Stimulated activated CD4-positive, alpha-beta T cell treated with anti-CD3 and anti-CD28 coated beads, Interleukin-4, amount 100 ng/mL, for 24 hours (primary cell): ENCODE measurements at places on chromosomes 6 and 20.

- no peak for DNase-seq
Measured at GRCh38 chr6:21909321-21909720, 315.8 kb downstream of the SOX4 start.

DNA sequence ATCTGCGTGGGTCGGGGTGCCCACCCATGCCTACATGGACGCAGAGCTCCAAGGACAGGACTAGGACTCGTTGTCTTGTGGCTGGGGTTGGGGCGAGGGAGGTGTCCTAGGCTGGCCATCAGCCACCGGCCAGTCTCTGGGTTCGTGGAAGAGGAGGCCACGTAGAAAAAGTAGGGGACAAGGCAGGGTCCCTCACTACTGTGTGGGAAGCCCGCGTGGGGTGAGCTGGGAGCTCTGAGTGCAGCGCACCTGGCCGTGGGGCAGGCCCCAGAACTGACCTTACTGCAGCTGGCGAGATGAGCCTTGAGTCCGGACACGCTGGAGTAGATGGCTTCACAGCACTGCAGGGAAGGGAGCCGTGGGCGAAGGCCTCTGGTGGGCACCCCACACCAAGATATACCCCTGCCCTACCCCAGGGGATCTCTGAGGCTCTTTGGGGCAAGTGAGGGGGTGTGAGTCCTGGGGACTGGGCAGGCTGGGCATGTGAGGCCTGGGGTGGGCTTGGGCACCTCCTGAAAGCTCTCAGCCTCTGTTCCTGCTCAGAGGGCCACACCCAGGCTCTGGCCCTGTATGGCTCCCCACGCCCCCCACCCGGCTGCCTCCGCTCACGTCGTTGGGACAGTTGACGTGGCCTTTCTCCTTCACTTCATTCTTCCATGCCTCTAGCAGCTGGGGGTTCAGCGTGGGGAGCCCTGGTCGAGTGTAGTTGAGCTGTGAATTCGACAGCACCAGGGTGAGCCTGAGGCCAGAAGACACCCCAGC, 5.6 kb upstream of the UCKL1 start:
- DNase-seq: no peak

DNA sequence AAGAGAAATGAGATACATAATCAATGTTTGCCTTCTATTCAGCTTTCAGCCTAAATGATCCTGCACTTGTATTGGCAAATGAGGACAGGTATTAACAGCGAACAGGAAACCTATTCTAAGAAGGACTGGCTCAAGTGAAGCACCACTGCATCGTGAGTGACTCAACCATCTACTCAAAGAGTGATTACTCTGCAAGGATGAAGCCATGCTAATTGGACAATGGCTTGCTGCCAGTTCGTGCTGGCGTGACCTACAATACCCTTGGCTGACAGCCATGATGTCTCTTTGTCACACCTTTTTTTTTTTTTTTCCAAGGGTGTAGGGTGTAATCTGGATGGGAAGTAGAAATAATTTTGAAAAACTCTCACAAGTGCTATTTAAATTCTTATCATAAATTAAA, 104.9 kb downstream of the GJA10 start:
- DNase-seq: no peak

DNA sequence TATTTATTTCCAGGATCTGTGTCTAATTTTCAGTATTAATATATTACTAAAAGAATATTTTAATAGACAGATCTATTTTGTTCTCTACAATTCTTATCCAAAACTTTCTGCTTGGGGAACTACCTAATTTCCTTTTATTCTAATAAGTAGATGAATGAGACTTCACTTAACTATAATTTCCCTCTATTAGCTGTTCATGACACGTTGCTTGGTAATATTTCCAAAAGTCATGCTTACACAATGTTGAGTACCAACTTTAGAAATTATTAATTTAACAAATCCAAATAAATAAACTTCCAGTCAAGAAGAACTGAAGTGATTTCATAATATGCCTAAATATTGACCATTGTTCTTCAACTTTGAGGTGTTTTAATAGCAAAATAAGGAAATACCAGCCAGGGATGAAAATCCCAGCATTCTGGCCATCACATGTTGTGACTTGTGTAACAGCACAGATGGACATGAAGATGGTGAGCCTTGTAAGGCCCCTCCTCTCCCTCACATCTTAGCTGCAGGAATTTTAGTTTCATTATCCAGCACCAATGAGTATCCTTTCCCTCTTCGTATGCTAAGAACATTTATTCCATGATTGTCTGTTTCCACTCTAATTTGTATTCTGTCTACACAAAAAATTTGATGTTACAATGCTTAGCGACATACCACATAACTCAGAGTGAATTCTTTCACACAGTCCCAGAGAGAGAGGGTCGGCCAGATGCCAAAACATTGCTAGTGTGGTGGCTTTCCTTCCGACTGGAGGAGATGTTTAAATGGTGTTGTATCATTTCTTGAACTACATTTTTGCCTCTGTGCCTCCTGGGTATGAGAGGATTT, 137.5 kb downstream of the FOXA2 start:
- DNase-seq: no peak

GRCh38 chr20:5973172-5973571, 22.7 kb downstream of the MCM8 start:
- DNase-seq: no peak

DNA sequence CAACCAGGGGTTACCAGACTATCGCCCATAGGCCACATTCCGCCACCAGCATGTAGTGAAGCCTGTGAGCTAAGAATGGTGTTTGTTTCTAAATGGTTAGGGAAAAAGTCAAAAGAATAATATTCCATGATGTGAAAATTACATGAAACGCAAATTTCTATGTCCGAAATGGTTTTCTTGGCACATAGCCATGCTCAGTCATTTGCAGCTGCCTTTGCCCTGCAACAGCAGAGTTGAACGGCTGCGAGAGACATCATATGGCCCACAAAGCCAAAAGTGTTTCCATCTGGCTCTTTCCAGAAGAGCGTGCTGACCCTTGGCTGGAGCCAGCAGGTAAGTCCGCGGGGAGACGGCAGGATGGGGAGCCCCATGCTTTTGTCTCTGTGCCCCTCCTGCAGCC, 60.7 kb downstream of the FAM120B start:
- no peak for DNase-seq

DNA sequence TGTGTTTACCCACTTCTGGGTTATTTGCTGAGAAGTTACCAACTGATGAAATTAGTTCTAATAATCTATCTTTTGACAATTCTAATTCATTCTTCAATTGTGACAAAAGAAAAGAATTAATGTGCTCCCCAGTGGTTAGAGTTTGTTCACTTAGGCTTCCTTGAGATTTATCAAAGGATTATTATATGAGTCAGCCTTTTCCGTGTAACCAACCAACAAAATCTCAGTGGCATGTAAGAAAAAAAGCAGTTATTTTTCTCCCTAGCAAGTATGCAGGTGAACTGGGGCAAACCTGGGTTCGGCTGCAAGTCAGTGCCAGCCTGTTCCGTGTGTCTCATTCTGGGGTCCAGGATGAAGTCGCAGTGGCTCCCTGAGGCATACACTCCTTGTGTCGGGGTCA, 28.8 kb upstream of the HIVEP1 start:
- no peak for DNase-seq

GRCh38 chr20:32674362-32674789, 635 bp upstream of the C20orf203 start:
- peak; percentile 74 for DNase-seq

- DNase-seq: peak; percentile 62
Measured at GRCh38 chr6:83215131-83216047, 22.2 kb downstream of the RWDD2A start.

GRCh38 chr20:46779831-46780230, 70.4 kb downstream of the SLC2A10 start:
- DNase-seq: no peak

- DNase-seq: no peak
Measured at GRCh38 chr6:109767961-109768360, 76.9 kb downstream of the FIG4 start.

DNA sequence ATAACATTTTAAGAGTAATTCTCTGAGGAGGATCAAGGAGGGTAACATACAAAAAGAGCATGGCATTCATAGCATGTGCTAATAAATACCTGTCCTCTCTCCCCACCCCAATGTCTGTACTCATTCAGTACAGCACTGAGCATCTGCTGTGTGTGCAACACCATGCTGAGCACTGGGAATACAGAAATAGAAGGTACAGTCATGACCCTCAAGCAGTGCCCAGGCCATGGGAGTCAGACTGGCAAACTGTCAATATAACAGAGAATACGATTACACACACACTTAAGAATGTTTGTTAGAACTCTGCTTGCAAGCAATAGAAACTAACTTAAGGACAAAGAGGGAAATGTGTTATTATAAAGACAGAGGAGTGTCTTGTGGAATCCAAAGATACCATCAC, 24.7 kb upstream of the ZFAND3 start:
- DNase-seq: no peak

GRCh38 chr6:51045548-51045947, 226.9 kb downstream of the TFAP2B start:
- DNase-seq: no peak

GRCh38 chr6:85004361-85004995, 240.1 kb upstream of the TBX18 start:
- DNase-seq: no peak

DNA sequence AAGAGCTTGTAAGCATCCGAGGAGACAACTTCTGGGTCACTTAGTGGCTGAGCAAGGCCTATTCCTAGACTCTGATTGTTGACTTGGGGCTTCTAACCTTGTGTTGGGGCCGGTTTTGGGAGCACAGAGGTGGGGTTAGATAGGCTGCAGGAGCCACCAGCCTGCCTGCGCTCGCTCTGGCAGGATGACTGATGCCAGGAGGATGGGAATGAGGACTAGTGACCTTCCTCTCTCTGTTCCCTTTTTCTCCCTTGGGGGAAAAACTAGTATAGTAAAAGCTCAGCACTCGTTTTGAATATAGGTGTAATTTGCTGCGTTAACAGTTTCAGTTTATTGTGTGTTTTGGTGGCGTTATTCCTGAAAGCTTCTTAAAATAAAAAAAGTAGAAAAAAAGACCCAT, 141.5 kb downstream of the ARID1B start:
- DNase-seq: no peak

GRCh38 chr20:16392346-16392745, 180.9 kb downstream of the KIF16B start:
- no peak for DNase-seq

- no peak for DNase-seq
Measured at GRCh38 chr20:44761423-44761822, 15.8 kb downstream of the KCNK15 start.

DNA sequence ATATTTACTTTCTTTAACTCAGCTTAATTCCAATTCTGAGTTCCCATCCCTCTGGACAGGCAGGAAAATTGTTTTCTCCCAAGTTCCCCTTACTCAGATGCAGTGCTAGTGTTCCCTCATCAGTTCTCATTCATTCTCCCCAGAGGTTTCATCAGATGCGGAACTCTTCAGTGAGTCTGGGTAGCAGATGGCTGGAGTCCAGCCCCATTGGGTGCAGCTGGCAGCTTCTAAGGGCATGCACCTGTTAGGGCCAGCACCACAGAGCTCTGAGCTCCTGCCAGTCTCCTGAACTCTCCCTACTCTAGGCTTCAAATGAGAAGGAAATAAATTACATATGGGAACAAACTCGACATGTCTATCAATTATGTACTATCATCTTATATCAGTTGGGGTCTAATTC, 76.6 kb downstream of the SOD2 start:
- DNase-seq: no peak

DNA sequence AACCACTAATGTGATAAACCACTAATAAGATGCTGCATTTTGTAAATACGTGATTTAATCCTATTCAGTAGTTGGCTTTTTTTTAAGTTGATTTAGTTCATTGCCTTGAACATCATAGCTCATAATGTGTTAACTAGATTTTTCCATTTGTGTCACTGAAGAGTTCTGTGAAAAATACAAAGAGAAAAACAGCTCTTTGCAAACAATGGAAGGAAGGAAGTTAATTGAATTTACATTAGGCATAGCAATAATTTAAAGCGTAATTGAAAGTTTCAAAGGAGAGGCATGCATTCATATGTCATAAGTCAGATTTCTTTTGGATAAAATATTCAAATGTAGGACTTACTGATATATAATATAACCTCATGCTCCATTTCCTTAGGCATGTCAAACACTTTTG, 102.3 kb downstream of the TBC1D7 start:
- no peak for DNase-seq

- no peak for DNase-seq
Measured at GRCh38 chr20:58696411-58696961, 3.9 kb downstream of the NPEPL1 start.

- DNase-seq: no peak
Measured at GRCh38 chr6:18035330-18035854, 48.0 kb upstream of the KIF13A start.

GRCh38 chr20:38434301-38434741, 807 bp downstream of the SNHG17 start:
- peak; percentile 21 for DNase-seq

DNA sequence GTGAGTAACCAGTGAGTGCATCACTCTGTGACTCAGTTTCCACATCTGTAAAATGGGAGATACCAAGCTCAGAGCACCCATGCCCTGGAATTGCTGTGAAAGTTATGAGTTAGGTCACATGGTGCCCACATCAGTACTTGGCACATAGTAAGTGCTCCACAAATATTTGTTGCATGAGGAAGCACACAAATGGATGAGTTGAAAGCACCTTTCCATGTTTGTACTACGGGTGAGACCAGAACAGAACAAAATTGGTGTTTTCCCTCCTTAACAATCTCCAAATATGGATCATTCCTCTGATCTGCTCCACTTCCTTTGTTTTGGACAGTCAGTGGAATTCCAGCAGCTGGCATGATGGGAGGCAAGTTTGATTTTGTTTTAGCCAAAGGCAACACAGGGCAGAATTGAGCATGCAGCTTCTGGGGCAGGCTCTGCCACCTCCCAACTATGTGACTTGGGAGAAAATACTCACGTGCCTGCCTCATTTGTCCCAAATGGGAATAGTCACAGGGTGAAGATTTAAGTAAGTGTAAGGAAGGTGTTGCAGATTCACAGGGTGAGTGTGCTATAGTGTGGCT, 503.7 kb upstream of the SULF2 start:
- no peak for DNase-seq

DNA sequence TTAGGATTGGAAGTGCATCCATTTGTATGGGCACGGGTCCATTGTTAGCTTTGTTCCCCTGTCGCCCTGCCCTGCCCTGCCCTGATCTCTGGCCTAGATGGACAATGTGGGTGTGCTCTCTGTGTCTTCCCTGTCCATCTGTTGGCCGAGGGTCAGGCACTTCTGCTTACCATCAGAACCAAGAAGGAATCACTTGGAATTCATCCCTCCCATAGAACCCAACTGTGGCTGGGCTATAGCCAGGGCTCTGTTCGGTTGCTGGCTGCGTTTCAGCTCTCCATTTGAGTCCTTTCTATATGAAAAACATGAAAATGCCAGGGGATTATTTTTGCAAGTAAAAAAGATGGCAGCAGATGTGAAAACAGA, 26.6 kb upstream of the TULP4 start:
- DNase-seq: no peak

GRCh38 chr6:143569040-143569439, 57.5 kb upstream of the FUCA2 start:
- DNase-seq: no peak

DNA sequence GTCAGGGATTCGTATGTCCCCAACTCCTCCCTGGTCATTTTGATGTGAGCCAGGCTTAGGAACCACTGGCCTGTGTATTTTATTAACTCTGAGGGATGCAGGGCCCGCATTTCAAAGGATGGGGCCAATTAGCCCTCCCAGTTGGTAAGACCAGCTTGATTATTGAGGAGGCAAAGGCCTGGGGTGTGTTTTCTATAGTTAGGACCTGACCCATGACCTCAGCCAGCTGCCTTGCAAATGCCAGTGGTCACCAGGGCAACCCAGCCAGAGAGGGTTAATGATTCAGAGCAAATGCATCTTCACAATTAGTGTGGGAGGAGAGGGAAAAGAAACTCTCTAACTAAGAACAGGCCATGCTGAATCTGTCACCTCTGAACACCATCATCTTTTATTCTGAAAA, 835.4 kb downstream of the MAFB start:
- no peak for DNase-seq
